ENCODE measurements at places on chromosomes 12 and 14.

DNA sequence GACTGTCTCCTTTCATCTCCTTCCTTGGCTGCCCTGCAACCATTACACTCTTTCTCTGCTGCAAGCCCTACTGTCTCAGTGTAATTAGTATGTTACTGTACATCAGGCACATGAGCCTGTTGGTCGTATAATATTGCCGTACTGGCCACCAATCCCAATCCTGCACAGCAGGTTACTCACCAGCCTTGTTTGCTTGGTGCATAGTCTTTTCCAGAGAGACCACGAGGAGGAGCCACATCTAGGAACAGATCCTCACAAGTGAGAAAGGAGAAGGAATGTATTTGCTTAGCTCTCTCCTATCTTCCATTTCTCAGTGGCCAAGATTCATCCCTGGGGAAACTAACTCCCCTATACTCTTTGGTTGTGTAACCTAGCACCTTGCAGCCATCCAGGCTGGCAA, 33.0 kb upstream of the BICDL1 start:
- no peak for DNase-seq

- DNase-seq = no peak
Observed at GRCh38 chr12:127025545-127025944, 1241.4 kb upstream of the TMEM132C start.

DNA sequence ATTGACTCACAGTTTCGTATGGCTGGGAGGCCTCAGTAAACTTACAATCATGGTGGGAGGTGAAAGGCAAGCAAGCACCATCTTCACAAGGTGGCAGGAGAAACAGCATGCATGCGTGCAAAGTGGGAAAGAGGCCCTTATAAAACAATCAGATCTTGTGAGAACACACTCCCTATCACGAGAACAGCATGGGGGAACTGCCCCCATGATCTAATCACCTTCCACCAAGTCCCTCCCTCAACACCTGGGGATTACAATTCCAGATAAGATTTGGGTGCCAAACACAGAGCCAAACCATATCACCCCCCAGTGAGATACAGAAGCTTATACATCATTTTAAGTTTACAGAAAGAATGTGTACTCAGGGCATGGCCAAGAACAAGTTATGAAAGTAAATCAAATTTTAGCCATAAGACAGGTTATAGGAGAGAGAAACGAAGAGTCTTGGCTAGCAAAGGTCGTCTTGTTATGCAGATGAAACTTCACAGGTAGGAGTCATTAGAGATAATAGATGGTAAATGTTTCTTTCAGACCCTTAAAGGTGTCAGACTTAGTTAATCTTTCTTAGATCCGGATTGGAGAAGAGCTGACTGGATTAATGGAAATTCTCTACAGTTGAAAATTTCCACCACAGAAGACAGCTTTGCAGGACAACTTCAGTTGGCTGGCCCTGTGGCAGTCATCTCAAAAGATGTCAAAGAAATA, 79.8 kb upstream of the SEL1L start:
- no peak for DNase-seq

DNA sequence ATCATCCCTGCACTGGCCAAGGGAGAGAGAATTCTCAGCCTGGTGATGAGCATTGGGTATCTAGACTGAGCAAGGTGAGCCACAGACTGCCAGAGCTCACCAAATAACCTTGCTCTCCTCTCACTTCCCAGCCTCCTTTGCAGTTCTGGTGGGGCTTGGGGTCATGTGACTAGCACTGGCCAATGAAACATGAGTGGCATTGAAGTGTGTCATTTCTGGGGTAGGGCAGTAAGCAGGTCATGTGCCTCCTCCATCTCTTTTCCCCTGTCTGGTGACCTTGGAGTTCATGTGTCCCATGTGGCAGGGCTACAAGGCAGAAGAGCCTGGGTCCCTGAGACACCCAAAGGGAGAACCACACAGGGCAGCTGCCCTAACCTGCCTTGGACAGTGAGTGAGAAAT, 3.6 kb upstream of the KRT72 start:
- DNase-seq = no peak

DNA sequence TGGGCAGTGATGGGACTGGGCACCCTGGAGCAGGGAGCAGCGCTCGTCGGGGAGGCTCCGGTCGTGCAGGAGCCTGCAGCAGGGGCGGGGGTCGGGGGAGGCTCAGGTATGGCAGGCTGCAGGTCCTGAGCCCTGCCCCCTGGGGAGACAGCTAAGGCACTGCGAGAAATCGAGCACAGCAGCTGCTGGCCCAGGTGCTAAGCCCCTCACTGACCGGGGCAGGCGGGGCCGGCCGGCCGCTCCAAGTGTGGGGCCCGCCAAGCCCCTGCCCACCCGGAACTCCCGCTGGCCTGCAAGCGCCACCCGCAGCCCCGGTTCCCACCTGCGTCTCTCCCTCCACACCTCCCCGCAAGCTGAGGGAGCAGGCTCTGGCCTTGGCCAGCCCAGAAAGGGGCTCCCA, 326.8 kb upstream of the TMTC1 start:
- DNase-seq = no peak

DNA sequence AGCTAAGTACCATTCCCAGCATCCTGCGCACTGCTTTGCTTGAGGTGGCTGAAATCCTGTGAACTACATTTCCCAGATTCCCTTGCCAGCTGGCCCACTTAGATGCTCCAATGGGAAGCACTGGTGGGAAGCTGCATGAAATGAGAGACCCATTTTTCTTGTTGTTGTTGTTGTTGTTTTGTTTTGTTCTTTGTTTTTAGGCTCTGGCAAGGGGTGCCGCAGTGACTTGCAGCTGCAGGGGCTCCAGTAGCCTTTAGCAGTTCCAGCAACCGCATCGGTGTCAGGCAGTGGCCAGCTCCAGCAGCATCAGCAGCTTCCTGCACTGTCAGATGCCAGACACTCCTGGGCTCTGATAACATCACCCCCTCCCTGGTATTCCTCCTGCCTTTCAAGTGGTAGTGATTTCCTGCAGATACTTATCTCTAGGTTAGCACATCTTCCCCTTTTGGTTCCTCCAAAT, 8.8 kb upstream of the EGLN3 start:
- DNase-seq = no peak
